ENCODE measurements at places on chromosomes 5 and 9.

- no peak for DNase-seq
Measured at GRCh38 chr9:108760841-108761240, 94.9 kb downstream of the ACTL7B start.

GRCh38 chr5:150496534-150496933 is 11.4 kb upstream of the NDST1 start:
- no peak for DNase-seq

DNA sequence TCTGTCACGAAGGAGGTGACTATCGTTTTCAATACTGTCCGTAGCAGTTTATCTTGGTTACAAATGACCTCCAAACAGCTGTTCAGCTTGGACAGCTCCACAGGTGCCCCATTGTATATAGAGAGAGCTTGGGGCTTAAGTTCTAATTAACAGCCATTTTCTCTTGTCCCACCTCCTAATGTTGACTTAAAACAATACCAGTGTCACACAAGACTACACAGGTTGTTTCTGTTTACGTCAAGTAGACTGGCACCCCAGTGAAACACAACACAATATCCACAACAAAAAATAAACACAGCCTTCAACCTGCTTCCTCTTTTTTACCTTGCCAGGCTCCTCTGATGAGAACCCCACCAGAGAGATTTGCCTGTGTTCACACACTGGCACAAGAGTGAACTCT is 39.8 kb upstream of the TLE1 start:
- no peak for DNase-seq

DNA sequence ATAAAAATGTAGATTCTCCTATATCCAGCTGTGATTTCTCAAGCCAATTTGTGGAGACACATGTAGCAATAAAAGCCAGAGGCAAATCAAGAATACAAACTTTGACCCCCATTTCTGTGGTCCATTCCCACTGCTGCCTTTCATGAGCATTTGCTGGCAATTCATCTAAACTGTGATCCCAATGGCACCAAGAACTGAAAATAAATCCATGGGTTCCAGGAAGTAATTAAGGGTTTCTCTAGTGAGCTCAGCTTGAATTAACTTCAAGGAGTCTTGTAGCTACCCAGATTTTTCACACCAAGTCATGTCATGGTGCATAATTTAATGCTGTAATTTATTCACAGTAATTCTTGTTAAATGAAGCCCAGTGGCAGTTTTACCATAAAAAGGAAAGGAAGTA is 145.0 kb upstream of the SMC2 start:
- no peak for DNase-seq

- DNase-seq: no peak
Measured at GRCh38 chr5:14443671-14444093, 137.9 kb upstream of the OTULINL start.

- no peak for DNase-seq
Measured at GRCh38 chr5:14373685-14374084, 207.9 kb upstream of the OTULINL start.

GRCh38 chr5:44952376-44952775 is 143.6 kb downstream of the MRPS30 start:
- DNase-seq: no peak

- DNase-seq: no peak
Measured at GRCh38 chr5:21701317-21701716, 1151.8 kb downstream of the CDH12 start.

DNA sequence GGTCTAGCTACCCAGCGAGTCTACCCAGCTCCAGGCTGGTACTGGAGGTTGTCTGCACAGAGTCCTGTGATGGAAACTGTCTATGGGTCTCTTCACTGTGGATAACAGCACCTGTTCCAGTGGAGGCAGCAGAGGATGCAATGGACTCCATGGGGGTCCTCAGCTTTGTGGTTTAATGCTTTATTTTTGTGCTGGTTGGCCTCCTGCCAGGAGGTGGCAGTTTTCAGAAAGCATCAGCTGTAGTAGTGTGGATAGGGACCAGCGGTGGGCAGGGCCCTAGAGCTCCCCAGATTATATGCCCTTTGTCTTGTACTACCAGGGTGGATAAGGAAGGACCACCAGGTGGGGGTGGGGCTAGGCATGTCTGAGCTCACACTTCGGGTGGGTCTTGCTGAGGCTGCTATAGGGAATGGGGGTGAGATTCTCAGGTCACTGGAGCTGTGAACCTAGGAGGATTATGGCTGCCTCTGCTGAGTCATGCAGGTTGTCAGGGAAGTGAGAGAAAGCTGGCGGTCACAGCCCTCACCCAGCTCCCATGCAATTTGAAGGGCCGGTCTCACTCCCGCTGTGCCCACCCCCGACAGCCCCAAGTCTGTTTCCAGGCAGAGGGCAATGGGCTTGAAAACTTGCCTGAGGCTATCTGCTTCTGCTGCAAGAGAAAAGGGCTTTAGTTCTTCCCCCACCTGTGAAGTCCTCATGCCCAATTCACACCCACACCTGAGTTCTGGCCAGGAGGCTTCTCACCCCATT is 397.1 kb downstream of the TLE1 start:
- DNase-seq: no peak

Data from activated CD4-positive, CD25-positive, alpha-beta regulatory T cell treated with anti-CD3 and anti-CD28 coated beads, Interleukin-2, amount 50 U/mL, for 72 hours (primary cell).